Lower lobe of right lung (tissue), 2 donors: ENCODE measurements at places on chromosomes 6 and 20.

DNA sequence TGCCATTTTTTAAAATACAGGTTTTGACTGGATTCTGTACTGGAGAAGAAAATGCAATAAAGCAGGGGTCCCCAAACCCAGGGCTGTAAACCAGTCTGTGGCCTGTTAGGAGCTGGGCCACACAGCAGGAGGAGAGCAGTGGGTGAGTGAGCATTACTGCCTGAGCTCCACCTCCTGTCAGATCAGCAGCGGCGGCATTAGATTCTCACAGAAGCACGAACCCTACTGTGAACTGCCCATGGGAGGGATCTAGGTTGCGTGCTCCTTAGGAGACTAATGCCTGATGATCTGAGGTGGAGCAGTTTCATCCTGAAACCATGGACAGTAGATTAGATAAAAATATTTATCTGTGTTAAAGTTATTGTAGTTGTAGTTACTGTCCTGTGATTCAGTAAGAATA is 21.1 kb upstream of the FBXO9 start:
- DNase-seq, result no peak

- DNase-seq, result no peak
Measured at GRCh38 chr6:147023581-147023980, 180.6 kb upstream of the STXBP5 start.

GRCh38 chr6:71621918-71622519 is 264.3 kb upstream of the RIMS1 start:
- no peak for DNase-seq

- no peak for DNase-seq
Measured at GRCh38 chr6:167244991-167245390, 46.1 kb upstream of the UNC93A start.

- DNase-seq, result peak; percentile 74
Measured at GRCh38 chr20:45229264-45230056, 8.3 kb downstream of the SEMG2 start.

- DNase-seq, result peak; percentile 59
Measured at GRCh38 chr6:46921731-46922130, at the start of gene ADGRF5. ADGRF5 (minus strand) TSS chr6:46921938; CDS start chr6:46906762, 15,176 bp downstream.

- DNase-seq, result no peak
Measured at GRCh38 chr20:25247518-25247955, 348 bp upstream of the PYGB start.

GRCh38 chr6:155185544-155185943 is 78.3 kb upstream of the CLDN20 start:
- no peak for DNase-seq

DNA sequence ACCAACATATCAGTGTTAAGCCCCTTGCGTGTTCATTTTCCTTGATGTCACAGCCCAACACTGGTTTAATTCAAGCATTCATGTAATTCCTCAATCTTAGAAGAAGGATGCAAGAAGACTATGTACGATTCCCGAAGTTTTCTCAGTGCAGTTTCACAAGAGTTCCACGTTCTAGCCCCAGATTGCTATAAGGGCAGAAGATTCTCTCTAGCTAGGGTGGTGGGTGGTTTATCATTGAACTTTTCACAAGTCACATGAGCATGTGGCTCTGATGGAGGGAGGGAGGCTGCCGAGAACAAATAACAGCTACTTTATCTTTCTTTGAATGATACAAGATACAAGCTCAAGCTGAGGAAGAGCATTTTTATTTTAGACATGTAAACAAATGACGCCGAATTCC is 71.9 kb upstream of the NHSL1 start:
- DNase-seq, result no peak

- DNase-seq, result no peak
Measured at GRCh38 chr6:42572523-42572922, 8.7 kb downstream of the UBR2 start.

GRCh38 chr6:15802466-15802865 is 139.6 kb upstream of the DTNBP1 start:
- no peak for DNase-seq

- no peak for DNase-seq
Measured at GRCh38 chr6:53526000-53526399, 18.9 kb downstream of the GCLC start.

DNA sequence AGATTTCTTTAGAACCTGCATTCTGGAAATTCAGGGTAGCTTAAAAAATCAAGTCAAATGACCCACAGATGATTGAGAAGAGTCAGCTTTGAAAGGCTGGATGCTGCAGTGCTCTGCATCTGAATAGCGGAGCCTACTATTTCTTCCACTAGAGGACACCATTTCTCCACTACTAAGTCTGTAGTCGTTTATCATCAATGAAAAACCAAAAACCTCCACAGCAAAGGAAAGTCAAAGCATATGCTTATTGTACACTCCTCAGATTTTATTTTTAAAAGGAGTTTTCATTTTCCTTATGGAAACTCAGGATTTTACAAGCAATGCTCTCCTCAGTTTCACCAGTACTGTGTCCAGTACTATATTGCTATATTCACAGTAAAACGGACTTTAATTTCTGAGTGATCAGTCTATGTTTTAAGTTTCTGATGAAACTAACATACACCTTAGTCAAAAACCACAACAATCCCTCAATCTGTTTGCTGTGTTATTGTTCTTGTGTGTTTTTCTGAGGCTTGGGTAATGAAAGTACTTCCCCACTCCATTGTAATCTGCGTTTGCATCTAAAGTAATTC is 50.5 kb upstream of the ENPP5 start:
- no peak for DNase-seq

GRCh38 chr20:24469116-24469893 is at the start of gene SYNDIG1:
SYNDIG1 (plus strand) TSS chr20:24469629; CDS start chr20:24543098, 73,469 bp downstream.
- no peak for DNase-seq

GRCh38 chr20:59765599-59766177 is 161.3 kb downstream of the PHACTR3 start:
- no peak for DNase-seq

GRCh38 chr6:143449714-143450452 is 612 bp downstream of the ADAT2 start:
- DNase-seq, result no peak

GRCh38 chr6:144008846-144009245 is 787 bp upstream of the PLAGL1 start:
- DNase-seq, result no peak

- no peak for DNase-seq
Measured at GRCh38 chr6:78605909-78606446, 261.4 kb upstream of the IRAK1BP1 start.

GRCh38 chr6:4420160-4420865 is 284.9 kb upstream of the ECI2 start:
- DNase-seq, result no peak

DNA sequence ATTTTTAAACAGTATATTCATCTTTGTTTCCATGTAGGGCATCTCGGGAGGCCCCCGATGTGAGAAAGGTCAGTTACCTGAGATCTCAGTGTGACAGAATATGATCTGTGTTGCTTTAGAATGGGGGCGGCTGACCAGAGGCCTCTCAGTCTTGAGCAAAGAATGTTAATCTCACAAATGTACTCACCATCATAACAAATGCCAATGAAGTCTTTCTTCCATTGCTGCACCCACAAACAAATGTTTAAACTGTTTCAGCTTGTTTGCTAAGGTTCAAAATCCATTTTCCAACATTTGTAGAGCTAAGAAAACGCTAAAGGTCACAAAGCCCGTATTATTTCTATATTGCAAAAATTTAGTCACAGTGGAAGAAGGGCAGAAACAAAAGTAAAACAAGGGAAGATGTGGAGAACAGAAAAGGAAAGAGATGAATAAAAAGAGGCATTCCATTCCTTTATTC is 31.8 kb downstream of the ELOVL2 start:
- no peak for DNase-seq

DNA sequence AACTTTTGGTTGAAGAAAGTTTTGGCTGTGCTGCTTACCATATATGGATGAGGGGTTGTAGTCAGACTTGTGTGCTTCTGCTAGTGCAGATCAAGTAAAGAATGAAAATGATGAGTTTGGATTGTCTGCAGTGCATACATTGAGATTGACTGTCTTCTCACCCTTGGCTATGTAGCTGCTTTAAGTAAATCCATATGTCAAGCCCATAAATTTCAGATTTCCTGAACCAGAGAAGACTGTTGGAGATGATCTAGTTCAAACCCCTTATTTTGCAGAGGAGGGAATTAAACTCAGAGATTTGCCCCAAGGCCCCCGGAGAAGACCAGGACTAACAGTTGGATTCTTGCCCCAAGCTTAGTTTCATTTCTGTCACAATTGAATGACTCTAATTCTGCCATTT is 67.2 kb downstream of the PKIB start:
- DNase-seq, result no peak

GRCh38 chr20:3413393-3413889 is 6.0 kb upstream of the DNAAF9 start:
- DNase-seq, result no peak

- DNase-seq, result no peak
Measured at GRCh38 chr20:513429-513828, 30.2 kb downstream of the CSNK2A1 start.

GRCh38 chr20:24909086-24909780 is 39.8 kb upstream of the CST7 start:
- DNase-seq, result no peak

DNA sequence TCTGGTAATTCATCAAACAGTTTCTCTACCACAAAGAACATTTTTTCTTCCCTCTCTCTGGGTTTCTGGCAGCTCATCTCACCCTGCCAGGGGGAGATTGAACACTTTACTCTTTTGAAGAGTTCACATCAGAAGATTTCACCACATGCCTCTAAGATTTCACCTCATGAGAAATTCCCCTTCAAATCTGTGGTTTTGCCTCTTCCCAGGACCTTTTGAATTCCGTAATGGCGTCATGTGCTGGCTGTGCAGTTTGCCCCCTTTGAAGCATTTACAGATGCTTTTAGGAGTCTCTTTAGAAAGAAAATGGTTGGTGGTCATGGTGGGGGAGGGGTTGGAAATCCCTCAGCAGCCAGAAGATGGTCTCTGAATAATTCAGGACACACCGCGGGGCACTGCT is 486.1 kb downstream of the QKI start:
- DNase-seq, result no peak

DNA sequence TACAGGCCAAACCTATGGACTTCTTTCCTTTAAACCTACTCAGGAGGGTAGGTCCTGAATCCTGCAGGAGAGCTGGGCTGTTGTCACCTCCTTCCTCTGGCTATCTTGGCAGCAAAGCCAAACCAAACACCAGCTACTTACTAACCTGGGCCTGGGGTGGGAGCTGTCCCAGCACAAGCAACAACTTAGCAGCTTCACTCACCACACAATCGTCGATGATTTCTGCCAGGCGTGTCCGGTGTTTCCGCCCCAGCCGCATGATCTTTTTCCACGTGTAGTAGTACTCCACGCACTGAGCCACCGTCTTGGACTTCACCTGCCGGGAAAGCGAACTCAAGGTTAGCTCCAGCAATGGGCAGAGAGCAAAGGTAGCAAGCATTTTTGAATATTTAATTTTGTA is 25.4 kb upstream of the MRPS10 start:
- DNase-seq, result no peak

GRCh38 chr6:149483334-149483725 is 1.5 kb downstream of the ZC3H12D start:
- DNase-seq, result no peak

- no peak for DNase-seq
Measured at GRCh38 chr20:44901974-44902373, 7.9 kb upstream of the PABPC1L start.

GRCh38 chr6:138545621-138545980 is 46.3 kb upstream of the NHSL1 start:
- DNase-seq, result peak; percentile 75

DNA sequence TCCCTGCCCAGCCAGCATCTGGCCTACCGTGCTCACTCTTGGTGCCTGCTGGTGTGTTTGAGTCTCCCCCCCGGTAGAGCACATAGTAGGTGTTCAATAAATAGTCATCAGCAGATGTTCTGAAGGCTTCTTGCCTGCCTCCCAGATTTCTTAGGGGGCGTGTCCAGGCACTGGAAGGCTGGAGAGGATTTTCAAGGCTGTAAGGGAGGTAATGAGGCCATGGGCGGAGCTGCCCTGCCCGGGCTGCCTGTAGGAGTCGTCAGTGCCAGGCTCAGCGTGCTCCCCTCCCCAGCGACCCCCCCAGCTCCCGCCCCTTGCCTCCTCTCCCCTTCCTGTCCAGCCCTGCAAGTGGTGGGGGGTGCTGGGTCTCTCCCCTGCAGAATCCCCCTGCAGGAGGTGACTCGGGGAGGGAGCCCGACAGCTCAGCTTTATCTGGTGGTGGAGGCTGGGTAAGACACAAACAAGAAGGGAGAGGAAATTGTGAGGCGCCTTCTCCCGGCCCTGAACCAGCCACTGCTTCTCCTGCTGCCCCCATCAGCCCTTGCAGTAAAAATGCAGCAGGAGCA is 55.9 kb downstream of the BCAS4 start:
- no peak for DNase-seq

- DNase-seq, result peak; percentile 48
Measured at GRCh38 chr20:11204926-11205768, 531.3 kb upstream of the JAG1 start.

DNA sequence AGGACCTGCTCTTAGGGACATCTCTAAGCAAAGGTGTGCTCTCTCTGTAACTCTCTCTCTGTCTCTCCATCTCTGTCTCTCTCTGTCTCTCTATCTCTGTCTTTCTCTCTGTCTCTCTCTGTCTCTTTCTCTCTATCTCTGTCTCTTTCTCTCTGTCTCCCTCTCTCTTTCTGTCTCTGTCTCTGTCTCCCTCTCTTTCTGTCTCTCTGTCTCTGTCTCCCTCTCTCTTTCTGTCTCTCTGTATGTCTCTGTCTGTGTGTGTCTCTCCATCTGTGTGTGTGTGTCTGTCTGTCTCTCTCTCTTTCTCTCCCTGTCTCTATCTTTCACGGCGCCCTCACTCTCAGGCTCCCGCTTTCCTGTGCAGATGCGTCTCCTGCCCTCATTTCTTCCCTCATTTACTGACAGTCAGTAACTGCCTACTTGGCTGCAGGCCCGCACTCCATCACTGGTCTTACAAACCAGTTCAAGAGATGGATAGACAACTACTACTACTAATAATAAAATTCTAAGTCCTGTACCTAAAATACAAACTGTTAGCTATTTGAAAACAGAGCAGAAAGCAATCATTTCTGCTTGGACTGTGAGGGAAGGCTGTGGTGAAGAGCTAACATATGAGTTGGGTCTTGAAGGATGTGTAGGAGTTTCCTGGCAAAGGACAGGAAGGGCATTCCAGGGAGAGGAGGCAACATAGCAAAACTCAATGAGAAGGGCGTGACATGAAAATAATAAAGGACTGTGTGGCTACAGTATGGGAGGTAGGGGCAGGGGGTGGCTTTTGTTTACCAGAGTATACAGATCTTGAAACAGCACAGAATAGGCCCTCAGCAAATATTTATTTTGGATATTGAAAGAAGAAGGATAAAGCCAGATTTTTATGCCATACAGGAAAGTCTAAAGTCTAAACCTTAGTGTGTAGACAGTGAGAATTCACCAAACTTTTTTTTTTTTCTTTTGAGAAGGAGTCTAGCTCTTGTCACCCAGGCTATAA is 67.8 kb upstream of the TAB2 start:
- no peak for DNase-seq

GRCh38 chr20:2653556-2654383 is 1.3 kb downstream of the NOP56 start:
- DNase-seq, result no peak

- no peak for DNase-seq
Measured at GRCh38 chr6:66190858-66191257, 483.8 kb upstream of the EYS start.

- DNase-seq, result no peak
Measured at GRCh38 chr6:100559859-100560258, 95.1 kb upstream of the SIM1 start.
